ENCODE measurements at places on chromosomes 2 and 18.

GRCh38 chr2:106316915-106317314, 122.8 kb upstream of the UXS1 start:
- DNase-seq, result no peak

- no peak for DNase-seq
These were observed 51.5 kb downstream of the L3MBTL4 start for GRCh38 chr18:6363216-6363615.

DNA sequence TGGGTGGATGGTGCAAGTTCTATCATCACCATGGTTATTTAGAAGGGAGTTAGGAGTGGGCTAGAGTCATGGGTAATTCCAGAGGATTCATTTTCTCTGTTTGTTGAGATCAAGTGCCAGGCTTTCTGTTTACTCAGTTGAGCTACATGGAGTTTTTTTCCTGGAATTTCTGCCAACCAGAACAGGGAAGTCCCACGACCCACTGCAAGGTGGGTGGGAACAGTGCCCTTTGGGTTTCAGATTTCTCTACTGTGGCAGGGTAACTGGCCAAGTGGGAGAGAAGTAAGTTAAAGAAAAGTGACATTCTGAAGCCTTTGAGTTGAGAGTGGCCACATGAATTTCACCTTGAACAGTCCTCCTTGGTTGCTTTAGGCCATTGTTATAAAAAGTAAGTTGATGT, 138.9 kb downstream of the SLC39A10 start:
- DNase-seq, result no peak

DNA sequence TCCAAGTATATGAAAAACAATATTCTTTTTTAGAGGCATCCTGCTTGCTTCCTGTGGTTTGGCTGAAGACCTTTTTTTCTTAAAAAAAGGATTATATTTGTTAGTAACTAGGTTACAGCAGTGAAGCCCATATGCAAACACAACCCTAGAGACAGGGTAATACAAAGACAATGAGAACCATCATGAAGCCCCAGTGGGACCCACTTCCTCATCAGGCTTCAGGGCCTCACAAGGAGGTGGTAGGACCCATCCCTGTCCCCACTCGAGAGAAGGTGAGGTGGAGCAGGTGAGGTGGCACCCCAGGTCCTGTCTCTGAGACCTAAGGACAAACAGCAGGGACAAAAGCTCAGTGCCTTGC, 80.3 kb downstream of the EDAR start:
- DNase-seq, result no peak

DNA sequence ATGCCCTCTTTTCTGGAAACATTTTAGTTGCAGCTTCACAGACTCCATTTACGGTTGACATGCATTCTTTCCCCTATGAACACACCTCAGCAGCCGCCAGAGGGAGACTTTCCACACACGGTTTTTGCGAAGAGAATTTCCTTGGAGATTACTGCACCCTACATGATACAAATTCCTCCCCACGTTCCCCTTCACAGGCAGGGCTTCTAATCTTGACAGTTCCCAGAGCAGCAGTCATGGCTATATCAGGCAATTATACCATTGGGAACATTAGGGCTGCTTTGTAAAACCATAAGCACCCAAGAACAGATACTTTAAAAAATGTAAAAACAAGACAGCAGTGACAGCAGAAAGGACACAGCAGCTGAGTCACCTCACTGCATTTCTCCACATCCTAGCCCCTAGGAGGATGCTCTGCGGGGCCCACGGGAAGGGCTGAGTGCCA, 253.8 kb downstream of the TGIF1 start:
- DNase-seq, result peak; percentile 10

DNA sequence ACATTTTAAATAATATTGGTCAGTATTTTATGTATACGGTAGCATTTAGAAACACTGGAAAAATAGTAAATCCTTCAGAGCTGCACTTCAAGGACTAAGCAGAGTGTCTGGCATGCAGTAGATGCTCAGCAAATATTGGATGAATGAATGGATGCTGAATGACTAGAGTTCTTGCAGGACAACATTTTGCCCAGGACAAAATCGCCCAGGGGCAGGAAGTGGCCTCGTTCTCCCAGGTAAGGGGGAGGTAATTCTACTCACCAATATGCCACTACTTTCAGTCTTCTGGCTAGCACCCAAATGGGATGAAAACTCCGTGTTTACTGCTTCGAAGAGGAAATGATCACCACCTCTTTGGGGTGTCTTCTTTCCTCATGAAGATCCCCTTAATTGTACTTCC, 4.0 kb upstream of the DGUOK start:
- DNase-seq, result no peak

DNA sequence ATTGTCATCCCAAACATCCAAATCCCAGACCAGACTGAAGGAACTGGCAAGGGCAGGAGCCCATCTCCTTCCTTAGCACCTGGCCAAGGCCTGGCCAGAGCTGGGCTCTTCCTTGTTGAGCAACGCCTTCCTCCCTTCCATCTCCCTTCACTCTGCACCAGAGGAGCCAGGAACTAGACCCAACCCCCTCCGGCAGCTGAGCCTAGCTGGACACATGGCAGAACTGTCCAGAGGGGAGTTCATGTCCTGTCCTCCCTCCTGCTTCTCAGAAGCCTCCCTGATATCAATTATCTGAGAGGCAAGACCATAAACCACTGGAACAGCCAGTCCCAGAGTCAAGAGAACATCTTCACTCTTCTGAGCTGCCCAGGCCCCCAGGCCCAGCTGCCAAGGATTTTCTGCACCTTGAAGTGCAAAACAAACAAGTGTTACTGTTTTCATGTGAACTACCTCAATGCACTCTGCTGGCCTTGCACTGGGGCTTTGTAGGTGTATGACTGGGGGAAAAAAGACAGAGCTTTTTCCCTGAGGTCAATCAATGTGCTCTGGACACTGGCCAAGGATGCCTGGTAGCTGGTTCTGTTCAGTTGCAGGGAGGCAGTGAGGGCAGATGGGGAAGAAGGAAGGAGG, 107.6 kb upstream of the MSH6 start:
- no peak for DNase-seq

GRCh38 chr2:34126279-34126678, 527.2 kb upstream of the FAM98A start:
- DNase-seq, result no peak

Data from CD4-positive, alpha-beta T cell treated with Interferon alpha-2 for 1 hour (primary cell).